ENCODE measurements at places on chromosomes 7 and 10.

DNA sequence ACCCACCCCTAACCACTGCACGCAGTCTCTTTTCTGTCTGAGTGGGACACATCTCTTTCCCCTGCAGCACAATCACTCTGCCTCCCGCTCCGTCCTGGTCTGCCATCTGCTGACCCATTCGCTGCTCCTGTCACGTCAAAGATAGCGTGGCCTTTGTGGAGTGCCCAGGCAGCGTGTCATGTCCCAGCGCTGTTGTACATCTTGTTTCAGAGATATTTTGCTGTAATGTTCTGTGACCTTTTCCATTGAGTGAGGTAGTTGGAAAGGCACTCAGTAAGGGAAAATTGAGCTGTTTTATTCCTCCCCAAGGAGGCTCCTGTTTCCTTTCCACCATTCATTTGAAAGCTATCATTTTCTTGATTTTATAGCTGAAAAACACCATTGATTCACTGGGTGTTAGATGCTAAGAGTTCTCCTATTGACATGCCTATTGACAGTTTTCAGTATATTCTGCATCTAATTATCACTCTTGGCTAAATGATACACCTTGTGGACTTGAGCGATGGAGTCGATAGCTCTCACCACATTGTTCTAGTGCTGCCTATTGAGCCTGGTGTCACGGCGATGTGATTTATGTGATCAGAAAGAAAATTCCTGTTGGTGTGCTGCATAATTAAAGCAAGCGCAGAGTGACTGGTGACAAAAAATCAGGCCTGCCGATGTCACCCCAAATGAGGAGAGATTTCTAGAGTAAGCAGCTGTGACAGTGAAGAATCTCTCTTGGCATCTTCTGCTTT is 372.6 kb downstream of the LRMDA start:
- no peak for DNase-seq

GRCh38 chr7:77265666-77266065 is 66.0 kb upstream of the FGL2 start:
- DNase-seq = no peak

GRCh38 chr10:44306762-44307161 is 78.1 kb downstream of the CXCL12 start:
- no peak for DNase-seq

- DNase-seq = no peak
Measured at GRCh38 chr10:77072836-77073662, 564.6 kb downstream of the KCNMA1 start.

GRCh38 chr7:123881300-123881699 is 36.3 kb downstream of the HYAL4 start:
- no peak for DNase-seq

- DNase-seq = no peak
Measured at GRCh38 chr10:23445591-23445990, 6.7 kb downstream of the OTUD1 start.

- no peak for DNase-seq
Measured at GRCh38 chr7:42753811-42754363, 158.0 kb downstream of the C7orf25 start.

DNA sequence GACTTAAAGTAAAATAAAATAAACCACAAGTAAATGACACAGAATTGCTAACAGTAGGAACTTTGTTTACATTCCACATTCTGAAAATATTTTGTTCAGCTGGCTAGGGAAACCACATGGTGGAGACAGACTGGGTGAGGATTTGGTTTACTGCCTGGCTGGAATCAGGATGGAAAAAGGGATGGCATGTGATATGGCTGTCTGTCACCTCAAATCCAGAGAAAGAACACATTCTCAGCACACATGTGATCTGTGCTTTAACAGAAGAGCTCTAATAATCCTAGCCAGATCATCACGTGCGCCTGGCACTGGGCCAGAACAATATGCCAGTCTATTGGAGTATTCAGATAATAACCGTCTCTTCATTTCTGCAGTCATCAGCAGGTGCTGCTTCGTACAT is 90.9 kb upstream of the PIP4K2A start:
- DNase-seq = no peak

GRCh38 chr7:46202379-46202778 is 281.3 kb upstream of the IGFBP3 start:
- no peak for DNase-seq

GRCh38 chr7:44063894-44064651 is 1.3 kb downstream of the PGAM2 start:
- DNase-seq = no peak

DNA sequence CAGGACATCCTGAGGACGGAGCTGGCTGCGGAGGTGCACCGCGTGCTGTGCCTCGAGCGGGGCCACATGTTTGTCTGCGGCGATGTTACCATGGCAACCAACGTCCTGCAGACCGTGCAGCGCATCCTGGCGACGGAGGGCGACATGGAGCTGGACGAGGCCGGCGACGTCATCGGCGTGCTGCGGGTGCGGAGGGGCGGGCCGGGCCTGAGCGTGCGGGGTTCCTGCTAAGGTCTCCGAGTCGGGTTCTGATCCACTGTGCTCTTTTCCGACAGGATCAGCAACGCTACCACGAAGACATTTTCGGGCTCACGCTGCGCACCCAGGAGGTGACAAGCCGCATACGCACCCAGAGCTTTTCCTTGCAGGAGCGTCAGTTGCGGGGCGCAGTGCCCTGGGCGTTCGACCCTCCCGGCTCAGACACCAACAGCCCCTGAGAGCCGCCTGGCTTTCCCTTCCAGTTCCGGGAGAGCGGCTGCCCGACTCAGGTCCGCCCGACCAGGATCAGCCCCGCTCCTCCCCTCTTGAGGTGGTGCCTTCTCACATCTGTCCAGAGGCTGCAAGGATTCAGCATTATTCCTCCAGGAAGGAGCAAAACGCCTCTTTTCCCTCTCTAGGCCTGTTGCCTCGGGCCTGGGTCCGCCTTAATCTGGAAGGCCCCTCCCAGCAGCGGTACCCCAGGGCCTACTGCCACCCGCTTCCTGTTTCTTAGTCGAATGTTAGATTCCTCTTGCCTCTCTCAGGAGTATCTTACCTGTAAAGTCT is 10.4 kb downstream of the ATG9B start:
- DNase-seq = peak; percentile 91

GRCh38 chr10:16795410-16796073 is 21.7 kb downstream of the RSU1 start:
- no peak for DNase-seq
